ENCODE measurements at places on chromosomes 5 and 9.

DNA sequence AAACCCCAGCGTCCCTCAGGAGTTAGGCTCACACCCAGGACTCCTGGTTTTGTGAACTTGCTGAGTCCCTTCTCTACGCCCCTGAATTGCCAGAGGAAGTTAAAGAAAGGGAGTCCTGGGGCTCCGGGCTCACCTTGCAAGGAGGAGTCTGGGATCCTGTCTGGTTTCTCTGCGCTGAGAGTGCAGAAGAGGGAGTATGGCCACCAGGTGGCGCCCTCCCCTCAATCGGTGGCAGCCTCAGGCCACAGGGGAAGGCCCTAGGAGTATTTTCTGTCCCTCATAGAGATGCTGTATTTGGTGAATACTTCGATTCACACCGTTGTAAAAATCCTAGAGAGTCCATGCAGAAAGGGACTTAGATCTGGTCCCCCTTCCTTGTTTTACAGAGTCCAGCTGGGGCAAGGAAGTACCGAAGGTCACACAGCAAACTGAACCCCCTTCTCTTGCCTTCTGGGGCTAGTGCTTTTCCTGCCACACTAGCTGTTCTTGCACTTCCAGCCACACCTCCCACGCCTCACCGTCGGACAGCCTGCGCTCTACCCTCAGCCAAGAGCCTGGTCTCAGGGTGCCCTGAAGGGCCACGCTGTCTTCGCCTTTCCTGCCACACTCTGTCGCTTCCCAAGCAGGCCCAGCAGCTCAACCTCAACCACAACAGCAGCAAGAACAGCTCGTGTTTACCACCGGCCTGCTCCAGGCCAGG, 10.2 kb downstream of the HAND1 start:
- no peak for DNase-seq

GRCh38 chr5:177440990-177441780, 5.4 kb upstream of the PRR7 start:
- DNase-seq: no peak

DNA sequence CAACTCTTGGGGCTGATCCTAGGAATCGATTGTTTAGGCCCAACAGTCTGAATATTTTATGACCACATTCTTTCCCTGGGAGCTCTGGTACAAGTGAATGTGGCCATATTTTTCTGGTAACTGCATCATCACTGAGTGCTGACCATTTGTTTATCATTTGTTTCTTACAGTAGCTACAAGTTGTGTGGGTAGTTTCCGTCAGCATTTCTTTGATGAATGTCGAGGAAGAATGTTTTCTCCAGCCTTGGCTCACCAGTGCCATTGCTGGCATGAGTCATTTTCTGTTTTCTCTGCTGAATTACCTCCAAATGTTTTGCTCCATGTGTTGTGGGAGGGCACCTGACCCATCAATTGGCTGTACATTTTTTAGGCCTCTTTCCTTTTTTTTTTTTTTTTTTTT, 14.1 kb upstream of the CARD19 start:
- DNase-seq: no peak

- DNase-seq: no peak
These were observed 636.3 kb downstream of the GABRG2 start for GRCh38 chr5:162703914-162704313.

DNA sequence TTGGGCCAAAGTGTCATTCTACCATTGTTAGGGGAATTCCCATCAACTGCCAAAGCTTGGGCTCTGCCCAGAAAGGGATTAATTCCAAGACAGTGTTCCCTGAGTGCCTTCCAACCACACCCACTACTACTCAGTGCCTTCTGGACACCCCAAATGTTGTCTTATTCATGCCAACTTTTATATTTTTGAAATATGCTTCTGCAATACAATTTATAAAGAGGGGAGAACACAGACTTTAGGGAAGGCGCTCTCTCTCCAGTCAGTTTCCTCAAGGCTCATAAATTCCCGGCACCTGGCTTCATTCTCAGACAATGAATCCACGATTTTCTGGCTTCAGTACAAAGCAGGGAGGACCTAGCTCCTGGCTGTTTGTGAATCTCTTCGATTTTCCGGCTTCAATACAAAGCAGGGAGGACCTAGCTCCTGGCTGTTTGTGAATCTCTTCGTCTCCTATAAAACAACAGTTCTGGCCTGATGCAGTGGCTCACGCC, 120.1 kb upstream of the MYO10 start:
- no peak for DNase-seq

GRCh38 chr5:130884023-130884422, 281.0 kb downstream of the HINT1 start:
- no peak for DNase-seq

GRCh38 chr9:94443032-94443722, 111.7 kb upstream of the PCAT7 start:
- no peak for DNase-seq

DNA sequence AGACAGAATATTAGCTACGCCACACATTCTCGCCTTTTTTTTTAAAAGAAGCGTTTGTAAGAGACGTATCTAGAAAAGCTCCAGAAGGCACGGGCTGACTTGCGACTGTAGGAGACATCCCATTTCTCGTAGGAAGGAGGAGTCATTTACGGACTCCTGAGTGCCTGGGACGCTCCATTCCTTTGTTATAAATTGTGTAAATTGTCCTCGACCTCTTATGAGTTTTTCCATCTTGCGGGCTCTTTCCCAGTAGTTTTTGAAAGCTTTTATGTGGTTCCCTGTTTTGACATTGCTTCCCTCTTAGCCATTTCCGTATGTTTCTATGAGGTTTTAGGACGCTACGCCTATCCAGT, 1.0 kb downstream of the RABL6 start:
- DNase-seq: no peak

DNA sequence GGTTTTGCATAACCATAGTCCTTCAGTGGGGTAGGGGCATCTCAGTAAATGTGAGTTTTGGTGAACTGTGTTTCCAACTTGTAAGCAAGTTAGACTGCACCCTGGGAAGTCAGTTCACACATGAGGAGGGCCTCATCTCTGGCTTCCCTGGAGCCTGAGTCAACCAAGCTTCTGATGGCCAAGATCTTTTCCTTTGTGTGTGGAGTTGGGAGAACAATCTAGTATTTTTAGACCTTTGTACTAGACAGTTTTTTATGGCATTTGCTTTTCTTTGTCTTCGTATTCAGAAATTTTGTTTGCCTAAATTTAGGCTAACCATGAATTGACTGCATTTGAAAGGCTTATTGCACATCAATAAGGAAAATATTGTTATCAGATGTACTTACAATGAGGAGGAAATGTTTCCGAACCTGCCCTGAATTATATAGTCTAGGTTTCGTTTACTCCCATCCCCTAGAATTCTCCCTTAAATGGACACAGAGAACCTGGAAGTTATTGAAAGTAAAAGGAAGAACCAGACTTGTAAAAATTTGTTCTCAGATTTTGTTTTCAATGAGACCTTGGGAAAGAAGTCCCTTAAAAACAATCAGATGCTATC, 204.6 kb downstream of the AOPEP start:
- no peak for DNase-seq

- peak; percentile 13 for DNase-seq
These were observed 715 bp downstream of the RC3H2 start for GRCh38 chr9:122904466-122904822.

- DNase-seq: no peak
These were observed 1.8 kb upstream of the HMCN2 start for GRCh38 chr9:130263601-130264413.

DNA sequence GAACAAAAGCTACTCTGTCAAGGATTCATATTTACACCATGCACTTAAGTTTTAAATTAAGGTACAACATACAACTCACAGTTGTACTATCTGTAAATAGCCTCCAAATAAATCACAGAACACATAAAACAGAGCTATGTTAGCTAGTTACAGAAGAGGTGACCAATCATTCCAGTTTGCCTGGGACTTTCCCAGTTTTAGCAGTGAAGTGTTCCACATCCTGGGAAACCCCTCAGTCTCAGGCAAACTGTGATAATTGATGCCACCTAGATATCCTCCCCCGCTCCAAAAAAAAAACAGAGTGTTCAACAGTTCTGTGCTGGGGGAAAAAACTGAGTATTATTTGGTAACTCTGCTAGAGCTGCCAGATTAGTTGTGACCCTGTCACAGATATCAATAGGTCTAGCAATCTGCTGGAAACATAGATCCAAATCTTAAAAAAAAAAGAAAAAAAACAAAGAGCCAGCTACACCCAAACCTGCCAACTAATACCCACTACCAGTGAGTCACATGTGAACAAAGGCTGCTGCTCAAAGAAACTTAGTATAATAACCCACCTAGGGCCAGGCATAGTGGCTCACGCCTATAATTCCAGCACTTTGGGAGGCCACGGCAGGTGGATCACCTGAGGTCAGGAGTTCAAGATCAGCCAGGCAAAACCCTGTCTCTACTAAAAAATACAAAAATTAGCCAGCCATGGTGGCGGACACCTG, 5.7 kb downstream of the TBCA start:
- DNase-seq: no peak

- DNase-seq: no peak
These were observed 3.4 kb downstream of the RORB start for GRCh38 chr9:74500584-74500924.

GRCh38 chr9:71355884-71356283, 234.5 kb upstream of the TRPM3 start:
- no peak for DNase-seq

- no peak for DNase-seq
These were observed 13.9 kb downstream of the IFNA1 start for GRCh38 chr9:21454149-21454548.

GRCh38 chr5:19733612-19734495, 254.1 kb downstream of the CDH18 start:
- DNase-seq: no peak

GRCh38 chr5:17277907-17278306, 60.5 kb downstream of the BASP1 start:
- no peak for DNase-seq

DNA sequence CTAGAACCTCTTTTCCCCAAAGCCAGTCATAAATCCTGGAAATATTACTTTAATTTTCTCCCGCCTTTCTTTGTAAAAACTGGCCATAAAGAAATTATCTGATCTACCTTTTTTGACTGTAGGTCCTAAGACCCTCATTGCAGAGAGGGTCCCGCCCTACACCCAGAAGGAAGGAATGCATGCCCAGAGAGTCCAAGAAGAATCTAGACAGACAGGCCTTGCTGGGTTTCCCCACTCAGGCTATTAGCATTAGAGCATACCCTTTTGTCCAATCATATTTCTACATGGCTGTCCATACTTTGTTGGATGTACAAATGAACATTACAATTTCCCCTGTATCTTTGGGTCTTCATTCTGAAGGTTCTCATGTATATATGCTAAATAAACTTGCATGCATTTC, 1.9 kb upstream of the ATG10 start:
- no peak for DNase-seq

DNA sequence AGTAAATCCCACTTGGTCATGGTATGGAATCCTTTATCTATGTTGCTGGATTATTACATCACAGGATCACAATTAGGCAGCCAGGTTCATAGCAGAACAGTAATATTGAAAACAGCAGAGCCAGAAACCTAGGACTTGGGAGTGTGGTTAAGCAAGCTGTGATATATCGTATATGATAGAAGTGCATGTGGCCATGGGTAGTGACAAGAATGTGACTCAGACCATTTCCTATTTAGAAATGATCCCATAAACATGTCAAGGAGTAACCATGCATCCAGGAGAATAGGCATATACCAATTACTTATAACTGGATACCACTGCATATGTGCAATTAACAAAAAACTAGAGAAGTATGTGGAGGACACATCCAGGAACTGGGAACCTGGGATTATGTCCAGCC, 31.2 kb downstream of the AMBP start:
- DNase-seq: no peak

- no peak for DNase-seq
These were observed 348.7 kb downstream of the GLIS3 start for GRCh38 chr9:3951161-3951665.

DNA sequence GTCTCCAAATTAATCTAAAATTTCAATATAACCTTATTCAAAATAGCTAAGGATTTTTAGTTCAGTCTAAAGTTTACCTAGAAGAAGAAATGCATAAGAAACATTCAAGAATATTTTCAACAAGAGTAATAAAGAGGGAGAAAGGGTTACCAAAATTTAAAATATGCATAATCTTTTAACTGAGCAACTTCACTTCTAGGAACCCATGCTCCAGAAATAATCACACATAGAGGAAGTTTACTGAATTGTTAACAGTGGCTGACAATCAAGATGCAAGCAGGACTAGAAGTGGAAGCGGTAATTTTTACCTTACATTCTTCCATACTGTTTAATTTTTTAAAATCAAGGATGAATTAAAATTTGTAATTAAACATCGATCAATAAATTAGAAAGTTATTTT, 1.9 kb downstream of the PJA2 start:
- DNase-seq: no peak

DNA sequence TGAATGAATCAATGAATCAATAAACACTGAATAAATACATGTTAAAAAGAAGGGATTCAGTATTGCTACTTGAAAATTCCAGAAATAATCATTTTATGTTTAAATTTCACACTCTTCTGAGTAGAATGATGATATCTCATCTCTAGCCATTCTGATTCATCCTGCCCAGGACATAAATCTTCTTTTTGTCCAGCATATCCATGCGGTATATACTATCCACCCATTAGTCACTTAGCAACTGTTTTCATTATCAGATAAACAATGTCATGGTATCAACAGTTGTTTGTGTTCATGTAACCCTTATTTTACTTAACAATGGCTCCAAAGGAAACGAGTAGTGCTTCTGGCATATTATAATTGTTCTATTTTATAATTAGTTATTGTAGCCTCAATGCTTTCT, 432.4 kb upstream of the SMC2 start:
- no peak for DNase-seq

GRCh38 chr5:133918731-133919130, 49.7 kb downstream of the C5orf15 start:
- no peak for DNase-seq

- DNase-seq: no peak
These were observed 297.2 kb downstream of the SPOCK1 start for GRCh38 chr5:137201876-137202275.

DNA sequence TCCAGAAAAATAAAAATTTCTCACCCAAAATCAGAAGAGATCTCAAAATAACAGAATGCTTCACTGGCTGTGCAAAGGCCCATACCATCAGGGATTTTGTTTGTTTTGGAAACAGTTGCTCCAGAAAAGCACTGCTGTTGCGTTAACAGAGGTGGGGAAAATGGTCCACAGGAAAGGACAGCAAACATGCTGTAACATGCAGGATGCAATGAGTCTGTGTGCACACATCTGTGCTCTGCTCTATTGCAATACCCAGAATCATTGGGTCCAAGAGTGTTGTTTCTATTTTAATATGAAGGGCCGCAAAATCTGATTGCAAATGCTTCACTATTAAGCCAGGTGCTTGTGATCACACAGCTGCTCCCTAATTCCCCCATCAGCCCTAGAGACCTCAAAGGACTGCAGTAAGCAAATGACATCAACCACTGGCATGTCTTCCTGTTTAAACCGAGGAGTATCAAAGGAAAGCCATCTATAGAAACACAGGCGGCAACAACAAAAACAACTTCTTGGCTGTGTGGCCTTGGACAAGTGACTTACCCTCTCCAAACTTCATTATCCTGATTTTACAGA, 141.0 kb downstream of the DCP2 start:
- DNase-seq: no peak
